Activated CD8-positive, alpha-beta memory T cell treated with anti-CD3 and anti-CD28 coated beads for 1 hour (primary cell): ENCODE measurements at places on chromosomes 11 and 22.

DNA sequence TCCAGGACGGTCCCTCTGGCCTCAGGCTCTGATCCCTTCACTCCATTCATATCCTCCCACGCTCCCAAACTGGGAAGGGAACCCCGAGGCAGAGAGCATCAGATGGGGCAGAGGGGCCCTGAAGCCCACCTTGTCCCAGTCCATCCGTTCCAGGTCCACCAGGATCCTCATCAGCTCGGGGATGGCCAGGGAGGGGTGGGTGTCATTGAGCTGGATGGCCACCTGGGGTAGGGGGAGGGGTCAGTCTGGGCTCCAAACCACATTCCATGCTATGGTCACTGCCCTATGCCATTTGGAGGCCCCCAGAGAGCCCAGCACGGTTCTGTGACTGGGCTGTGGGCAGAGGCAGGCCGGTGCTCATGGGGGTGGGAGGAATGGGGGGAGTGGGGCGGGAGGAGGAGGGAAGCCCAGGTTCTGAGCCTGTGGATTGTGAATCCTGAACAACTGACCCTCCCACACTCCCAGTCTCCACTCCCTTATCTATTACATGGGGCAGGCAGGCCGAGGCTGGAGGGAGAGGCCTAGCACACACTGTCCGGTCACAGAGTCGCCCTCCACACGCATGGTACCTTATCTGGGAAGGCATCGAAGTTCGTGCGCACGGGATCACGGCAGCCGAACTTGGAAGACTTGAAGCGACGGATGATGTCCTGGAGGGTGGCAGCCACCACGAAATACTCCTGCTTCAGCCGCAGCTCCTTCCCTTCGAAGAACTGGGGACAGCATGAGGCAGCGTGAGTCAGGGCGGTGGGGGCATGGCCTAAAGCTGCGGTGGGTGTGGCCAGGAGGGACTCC is 5.5 kb downstream of the PYGM start:
- DNase-seq, result no peak

DNA sequence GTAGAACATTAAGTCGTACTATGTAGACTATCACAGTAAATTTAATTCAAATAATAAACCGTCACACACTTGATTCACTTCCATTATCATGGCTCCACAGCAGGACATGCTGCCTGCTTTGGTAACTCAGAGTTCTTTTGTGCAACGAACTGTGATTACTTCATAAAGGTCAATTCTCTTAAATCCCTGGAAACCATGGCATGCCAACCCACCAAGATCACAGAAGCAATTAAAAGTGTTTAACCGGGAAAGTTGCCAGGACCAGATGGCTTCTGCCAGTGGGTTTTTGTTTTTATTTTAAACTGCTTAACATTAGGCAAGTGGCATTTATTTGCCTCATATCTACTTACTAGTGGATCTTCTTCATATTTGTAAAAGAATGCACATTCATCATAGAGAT is 1162.1 kb downstream of the DLG2 start:
- DNase-seq, result no peak

GRCh38 chr11:95231881-95232605 is 1.0 kb upstream of the SESN3 start:
- DNase-seq, result peak; percentile 34

- DNase-seq, result no peak
Measured at GRCh38 chr11:92361551-92361950, 136.9 kb downstream of the FAT3 start.

- DNase-seq, result no peak
Measured at GRCh38 chr22:41252365-41252764, 11.6 kb upstream of the CHADL start.

DNA sequence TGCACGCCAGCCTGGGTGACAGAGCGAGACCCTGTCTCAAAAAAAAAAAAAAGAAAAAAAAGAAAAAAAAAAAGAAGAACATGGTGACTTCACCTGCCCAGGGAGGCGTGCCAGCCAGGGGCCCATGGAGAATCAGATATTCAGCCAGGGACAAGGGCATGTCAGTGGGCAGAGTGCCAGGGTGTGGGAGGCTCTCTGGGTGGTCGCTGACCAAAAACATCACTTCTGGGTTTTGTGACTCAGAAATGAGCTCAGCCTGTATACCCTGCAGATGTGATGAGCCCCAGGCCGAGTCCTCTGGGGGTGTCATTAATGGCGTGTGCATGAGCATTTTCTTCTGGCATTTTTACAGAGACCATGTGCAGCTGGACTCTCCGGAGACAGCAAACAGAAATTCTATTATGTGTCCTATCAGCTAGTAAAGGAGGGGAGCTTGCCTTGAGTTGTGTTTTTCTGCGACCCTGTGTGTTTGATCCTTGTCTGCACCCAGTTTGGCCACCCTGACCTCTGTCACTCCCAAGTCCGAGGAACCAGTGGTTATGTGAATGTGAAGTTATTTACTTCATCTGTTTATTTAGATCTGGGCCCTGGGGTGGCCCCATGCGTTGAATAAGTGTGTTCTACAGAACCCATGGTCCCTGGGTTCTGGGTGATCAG is 53.6 kb downstream of the BCR start:
- no peak for DNase-seq

DNA sequence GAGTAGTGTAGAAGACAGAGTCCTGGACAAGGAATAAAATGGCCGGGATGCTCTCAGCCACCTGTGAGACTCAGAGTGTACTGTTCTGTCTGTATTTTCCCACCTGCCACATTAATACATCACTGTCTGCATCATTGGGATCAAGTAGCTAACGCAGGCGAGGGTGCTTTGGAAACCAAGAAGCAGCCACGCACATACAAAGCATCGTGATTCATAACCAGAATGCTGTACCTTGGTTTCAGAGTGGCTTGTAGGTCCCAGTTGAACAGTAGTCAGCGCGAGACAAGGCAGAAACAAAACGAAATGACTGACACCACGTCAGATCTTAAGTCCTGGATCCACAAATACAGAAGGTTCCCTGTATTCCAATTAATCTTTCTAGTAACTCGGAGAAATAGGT is 198.3 kb downstream of the GRIK4 start:
- DNase-seq, result no peak
